ENCODE measurements at places on chromosomes 7 and 10.

- DNase-seq = no peak
Observed at GRCh38 chr7:138317044-138317596, 142.9 kb upstream of the TRIM24 start.

GRCh38 chr7:41574377-41574776, 128.5 kb downstream of the INHBA start:
- DNase-seq = no peak

- DNase-seq = no peak
Observed at GRCh38 chr10:85665681-85666080, 700.9 kb downstream of the GRID1 start.

DNA sequence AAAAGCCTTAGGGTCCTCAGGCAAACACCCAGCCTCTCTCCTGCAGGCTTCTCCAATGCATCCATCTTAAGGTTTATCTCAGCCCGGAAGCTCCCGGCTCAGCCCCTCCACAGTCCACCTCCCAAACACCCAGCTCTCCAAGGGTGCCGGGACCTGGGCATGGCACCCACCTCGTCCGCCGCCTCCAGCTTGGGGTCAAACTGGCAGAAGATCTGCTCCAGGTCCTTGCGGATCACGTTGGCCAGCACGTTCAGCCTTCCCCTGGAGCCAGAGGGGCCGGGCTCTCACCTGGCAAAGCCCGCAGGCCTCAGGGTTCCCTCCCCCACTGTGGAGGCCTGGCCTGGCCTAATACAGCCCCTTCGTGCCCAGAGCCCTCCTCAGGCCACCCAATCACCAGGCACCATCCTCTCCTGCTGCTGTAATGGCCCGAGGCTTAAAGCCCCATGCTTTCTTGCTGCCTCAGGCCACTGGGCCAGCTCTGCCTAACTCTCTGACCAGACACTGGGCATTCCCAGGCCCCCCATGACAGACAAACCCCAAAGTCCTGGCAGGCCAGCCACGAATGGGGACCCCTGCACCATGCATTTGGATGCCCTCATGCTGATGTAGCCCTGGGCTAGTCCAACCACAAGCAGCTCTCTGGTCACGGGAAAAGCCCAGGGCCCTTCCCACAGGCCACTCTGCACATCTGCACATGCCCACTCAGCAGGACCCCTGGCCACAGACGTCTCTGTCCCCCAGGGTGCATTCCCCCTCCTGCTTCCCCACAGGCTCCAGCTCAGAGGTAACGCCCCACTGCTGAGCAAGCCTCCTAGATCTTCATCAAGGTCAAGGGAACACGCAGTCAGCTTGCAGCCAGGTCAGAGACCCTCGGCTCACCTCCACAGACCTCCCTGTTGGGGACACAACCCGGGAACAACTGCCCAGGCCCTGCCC, 12.3 kb downstream of the OGDHL start:
- DNase-seq = no peak

GRCh38 chr7:18859318-18859717, 258.1 kb downstream of the TWIST1 start:
- DNase-seq = no peak

GRCh38 chr10:85767891-85768290, 598.7 kb downstream of the GRID1 start:
- no peak for DNase-seq

DNA sequence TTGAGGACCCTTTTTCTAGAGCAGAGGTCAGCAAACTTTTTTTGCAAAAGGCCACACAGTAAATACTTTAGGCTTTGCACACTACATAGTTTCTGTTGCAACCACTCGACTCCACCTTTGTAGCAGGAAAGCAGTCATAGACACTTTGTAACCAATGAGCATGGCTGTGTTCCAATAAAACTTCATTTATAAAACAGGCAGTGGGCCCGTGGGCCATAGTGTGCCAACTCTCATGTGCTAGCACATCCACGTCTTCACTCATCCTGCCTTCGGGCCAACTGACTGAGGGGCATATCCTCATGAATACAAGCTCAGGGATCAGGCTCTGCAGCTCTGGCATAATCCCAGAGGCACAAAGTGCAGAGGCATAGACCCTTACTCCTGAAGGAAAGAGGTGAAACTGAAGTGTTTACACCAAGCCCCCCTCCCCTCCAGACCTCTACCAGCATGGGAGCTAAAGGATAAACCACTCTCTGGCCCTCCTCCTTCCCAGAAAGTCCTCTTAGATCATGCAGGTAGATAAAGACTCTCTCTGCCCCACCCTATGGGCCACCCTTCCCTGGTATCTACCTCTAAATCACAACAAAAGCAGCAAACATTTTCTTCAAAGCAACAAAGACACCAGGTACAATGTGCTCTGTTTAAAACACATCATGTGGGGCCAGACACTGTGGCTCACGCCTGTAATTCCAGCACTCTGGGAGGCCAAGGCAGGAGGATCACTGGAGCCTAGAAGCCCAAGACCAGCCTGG, 71.0 kb downstream of the DLG5 start:
- no peak for DNase-seq

DNA sequence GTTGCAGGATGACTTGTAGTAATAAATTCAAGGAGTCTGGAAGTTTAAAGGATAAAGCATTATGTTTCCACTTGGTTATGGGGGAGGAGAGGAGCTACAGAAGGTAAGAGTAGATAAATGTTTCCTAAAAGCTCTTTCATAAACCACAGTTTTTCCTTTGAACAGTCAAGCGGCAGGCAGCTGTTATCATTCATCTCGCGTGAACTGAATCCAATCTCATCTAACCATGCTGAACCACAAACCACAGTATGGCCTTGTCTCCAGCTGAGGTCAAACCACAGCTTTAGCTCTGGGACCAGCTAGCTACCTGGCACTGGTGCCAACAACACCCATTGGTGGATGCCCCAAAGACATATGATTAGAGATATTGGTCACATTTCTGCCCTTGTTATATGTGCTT, 63.3 kb downstream of the NOC3L start:
- DNase-seq = no peak

DNA sequence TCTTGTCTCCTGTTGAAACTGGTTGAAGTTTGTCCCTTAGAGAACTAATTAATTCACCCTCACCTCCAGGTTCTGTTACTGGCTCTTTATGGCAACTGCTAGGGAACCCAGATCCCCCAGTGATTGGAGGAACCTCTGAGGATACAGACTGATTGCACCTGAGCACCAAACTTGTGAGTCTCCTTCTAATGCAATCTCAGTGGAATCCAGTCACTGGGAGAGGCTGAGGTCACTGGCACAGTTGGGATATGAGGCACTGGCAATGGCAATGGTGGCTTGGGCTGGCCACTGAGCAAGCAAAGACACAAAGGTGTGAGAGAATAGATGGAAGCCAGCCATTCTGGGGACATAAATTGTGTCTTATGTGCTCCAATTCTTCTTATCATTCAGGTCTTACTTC, 5.3 kb upstream of the DGKI start:
- DNase-seq = no peak

DNA sequence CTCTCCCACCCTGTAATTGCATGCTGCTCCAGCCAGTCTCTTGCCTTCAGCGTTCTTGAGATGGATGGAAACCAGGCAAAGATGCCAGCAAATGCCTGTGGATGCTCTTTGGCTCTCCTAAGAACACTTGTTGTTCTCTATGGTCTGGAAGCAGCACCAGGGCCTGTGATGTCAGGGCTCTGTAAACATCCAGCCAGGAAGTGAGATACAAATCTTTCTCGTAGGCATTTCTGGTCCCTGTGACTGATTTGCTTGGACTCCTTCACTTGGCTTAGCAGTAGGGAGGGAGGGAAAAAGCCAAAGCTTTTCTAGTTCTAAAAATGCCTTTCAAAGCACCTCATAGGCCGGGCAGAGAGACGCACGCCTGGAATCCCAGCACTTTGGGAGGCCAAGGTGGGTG, 201.3 kb downstream of the REEP3 start:
- DNase-seq = no peak

GRCh38 chr7:12827920-12828319, 140.5 kb downstream of the ARL4A start:
- DNase-seq = no peak

- DNase-seq = no peak
Observed at GRCh38 chr7:155670521-155670920, 26.1 kb downstream of the RBM33 start.

GRCh38 chr7:128703609-128704241, 31.6 kb downstream of the GARIN1A start:
- DNase-seq = no peak

GRCh38 chr10:49361735-49362568, 33.9 kb downstream of the DRGX start:
- DNase-seq = no peak

- no peak for DNase-seq
Observed at GRCh38 chr10:112374724-112375541, 1.0 kb downstream of the ACSL5 start.

DNA sequence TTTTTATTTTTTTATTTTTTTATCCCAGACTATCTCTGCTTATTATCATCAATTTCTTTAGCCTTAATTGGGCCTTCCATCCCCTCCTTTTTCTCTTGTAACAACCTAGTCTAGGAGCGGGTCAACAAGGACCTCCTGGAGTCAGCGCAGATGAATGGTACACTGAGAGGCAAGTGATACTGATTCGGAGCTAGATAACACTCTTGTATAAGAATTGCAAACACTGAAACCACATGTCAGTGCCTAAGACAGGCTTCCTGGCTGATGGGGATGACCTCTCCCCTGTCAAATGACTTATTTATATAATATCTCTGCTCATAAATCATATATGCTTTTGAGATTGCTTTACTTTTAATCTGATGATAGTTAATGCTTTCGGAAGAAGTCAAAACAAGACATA, 22.7 kb downstream of the BPGM start:
- DNase-seq = no peak

GRCh38 chr10:56782503-56782902, 421.4 kb upstream of the ZWINT start:
- DNase-seq = no peak

GRCh38 chr7:83469076-83469475, 179.9 kb downstream of the SEMA3E start:
- no peak for DNase-seq

DNA sequence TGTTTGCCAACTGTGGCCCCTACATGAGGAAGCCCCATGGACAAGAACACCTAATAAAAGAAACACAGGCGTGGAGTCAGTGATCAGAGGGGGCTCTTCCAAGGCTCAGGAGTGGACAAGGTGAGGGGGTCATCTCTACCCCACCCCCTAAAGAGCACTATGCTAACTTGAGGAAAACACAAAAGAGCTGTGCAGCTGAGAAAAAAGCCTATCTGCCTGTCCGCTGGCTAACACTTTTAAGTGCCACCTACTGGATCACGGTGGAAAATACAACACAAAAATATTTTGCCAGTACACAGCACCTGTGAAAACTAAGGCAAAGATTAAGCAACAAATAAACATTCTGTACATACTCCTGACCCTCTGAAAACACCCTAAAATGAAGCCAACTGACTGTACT, 53.1 kb upstream of the COBL start:
- DNase-seq = no peak

- DNase-seq = no peak
Observed at GRCh38 chr7:91838439-91838838, 42.1 kb downstream of the MTERF1 start.

- DNase-seq = peak; percentile 44
Observed at GRCh38 chr7:24819916-24820689, 62.8 kb upstream of the GSDME start.

GRCh38 chr7:158368449-158368848, 219.2 kb downstream of the PTPRN2 start:
- no peak for DNase-seq

DNA sequence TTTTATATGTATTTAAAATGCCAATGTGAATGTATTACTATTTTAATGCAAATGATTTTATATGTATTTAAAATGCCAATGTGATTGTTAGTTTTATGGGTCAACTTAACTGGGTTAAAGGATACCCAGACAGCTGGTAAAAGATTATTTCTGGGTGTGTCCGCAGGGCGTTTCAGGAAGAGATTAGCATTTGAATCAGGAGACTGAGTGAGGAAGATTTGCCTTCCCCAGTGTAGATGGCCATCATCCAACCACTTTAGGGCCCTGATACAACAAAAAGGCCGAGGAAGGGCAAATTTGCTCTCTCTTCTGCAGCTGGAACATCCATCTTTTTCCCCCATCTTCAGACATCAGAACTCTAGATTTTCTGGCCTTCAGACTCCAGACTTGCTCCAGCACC, 116.2 kb downstream of the BAMBI start:
- DNase-seq = no peak

DNA sequence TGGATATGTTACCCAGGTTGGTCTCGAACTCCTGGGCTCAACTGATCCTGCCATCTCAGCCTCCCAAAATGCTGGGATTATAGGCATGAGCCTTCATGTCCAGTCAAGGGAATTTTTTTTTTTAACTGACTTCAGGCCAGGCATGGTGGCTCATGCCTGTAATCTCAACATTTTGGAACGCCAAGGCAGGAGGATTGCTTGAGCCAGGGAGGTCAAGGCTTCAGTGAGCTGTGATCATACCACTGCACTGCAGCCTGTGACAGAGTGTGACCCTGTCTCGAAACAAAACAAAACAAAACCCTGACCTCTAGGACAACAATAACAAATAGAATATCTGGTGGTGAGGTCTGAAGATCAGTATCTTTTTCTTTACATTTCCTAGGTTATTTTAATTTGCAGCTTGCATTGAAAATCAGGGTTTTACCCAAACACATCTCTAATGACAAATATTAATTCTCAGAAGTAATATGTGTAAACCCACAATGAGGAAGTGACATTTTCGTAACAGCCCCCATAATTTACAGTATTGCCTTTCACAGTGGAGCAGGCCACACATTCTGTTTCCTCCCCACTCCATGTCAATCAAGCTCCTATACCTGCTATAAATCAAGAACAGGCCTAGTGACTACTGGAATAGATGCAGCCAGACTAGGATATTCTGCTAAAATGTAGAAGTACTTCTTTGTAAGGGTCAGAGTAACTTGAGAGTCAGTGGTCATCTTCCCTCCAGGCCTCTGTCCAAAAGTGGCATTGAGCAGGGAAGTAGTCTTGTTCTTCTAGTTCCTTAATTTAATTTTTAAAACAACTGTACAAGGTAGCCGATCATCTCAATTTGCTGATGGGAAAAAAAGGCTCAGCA, 43.3 kb upstream of the ECHDC3 start:
- no peak for DNase-seq

- DNase-seq = no peak
Observed at GRCh38 chr7:29956487-29956836, 33.1 kb downstream of the SCRN1 start.

GRCh38 chr7:1057416-1058291, 13.3 kb downstream of the GPR146 start:
- DNase-seq = no peak

DNA sequence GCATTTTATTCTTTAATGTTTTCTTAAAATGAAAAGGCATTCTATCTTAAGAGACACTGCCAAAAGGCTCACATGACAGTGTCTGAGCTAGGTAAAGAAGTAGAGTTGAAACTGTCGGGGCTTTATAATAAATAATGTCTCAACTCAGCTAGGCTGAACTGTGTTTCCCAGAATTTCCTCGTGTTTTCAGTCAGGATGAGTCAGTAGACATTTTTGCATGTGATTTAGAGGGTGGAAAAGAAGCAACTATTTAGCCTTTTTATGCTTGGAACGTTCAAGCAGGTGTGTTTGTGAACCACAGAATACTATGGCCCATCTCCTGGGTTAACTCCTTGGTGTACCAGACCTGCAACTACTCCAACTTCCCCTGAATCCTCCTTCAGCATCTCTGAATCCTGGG, 23.4 kb upstream of the LIPA start:
- no peak for DNase-seq
